ENCODE measurements at places on chromosomes 12 and 14. TPM values are rescaled to one million over a fixed set of nuclear protein-coding genes. Genes with fewer than 3 reads are reported as not detected.

The TROAP gene
- 6.3 TPM for total RNA-seq

The KRT3 gene
- not detected for total RNA-seq

The COCH gene
- total RNA-seq = 10.4 TPM

The FGF6 gene
- 1.4 TPM for total RNA-seq

The HVCN1 gene
- total RNA-seq = 4.1 TPM

The LIN7A gene
- 23.4 TPM for total RNA-seq

The ITFG2 gene
- 23.6 TPM for total RNA-seq

The FSCB gene
- total RNA-seq = 2.2 TPM

The SLC38A4 gene
- total RNA-seq = 22.1 TPM
